ENCODE measurements at places on chromosomes 5 and 9.

DNA sequence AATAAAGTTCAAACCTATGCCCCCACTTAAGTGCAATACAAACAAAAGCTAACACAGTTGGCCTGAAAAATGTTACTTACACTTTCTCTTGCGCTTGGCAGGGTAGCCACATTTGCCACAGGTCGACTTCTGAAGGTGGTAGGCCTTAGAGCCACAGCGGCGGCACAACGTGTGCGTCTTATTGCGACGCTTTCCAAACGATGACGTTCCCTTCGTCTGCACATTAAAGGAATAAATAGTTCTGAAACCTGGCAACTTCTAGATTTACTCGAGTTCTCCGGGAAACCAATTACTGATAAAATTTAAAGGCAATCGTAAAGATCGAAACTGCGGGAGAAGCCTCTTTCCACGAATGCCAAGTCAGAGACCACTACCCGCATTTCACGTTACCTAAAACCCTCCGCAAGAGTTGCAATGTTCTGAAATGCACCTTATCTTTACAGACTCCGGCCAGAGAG, 602 bp downstream of the RPL37 start:
- no peak for DNase-seq

DNA sequence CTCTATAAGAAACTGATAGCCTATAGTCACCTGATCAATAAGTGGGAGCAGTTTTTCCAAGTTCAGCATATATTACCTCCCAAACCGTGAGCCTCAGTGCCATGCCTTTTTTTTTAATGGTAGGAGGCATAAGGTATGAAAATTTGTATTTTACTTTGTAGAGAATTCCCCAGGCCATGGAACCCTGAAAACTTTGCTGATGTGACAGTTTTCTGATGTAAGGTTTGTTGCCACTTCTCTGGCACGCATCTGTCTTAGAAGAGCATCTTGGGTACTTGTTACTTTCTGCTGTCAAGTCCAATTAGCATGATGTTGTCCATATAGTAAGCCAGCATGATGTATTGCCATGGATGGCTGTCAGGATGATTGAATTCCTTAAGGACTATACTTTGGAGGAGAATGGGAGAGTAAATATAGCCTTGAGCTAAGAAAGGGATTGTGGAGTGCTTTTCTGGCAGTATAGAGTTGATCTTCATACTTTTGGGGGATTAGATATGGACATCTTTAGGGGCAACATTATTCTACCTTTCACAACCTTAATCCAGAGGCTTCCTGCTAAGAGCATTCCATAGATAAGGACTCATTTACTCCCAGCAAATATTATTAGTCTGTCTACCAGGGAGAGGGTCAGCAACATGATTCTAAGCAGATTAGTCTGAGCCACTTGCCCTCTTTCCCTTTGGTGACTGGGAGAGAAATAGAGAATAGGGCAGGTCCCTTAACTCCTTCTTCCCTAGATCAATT, 389.6 kb downstream of the YTHDC2 start:
- DNase-seq = no peak

GRCh38 chr5:108079753-108080152, 302.1 kb downstream of the FBXL17 start:
- DNase-seq = no peak

DNA sequence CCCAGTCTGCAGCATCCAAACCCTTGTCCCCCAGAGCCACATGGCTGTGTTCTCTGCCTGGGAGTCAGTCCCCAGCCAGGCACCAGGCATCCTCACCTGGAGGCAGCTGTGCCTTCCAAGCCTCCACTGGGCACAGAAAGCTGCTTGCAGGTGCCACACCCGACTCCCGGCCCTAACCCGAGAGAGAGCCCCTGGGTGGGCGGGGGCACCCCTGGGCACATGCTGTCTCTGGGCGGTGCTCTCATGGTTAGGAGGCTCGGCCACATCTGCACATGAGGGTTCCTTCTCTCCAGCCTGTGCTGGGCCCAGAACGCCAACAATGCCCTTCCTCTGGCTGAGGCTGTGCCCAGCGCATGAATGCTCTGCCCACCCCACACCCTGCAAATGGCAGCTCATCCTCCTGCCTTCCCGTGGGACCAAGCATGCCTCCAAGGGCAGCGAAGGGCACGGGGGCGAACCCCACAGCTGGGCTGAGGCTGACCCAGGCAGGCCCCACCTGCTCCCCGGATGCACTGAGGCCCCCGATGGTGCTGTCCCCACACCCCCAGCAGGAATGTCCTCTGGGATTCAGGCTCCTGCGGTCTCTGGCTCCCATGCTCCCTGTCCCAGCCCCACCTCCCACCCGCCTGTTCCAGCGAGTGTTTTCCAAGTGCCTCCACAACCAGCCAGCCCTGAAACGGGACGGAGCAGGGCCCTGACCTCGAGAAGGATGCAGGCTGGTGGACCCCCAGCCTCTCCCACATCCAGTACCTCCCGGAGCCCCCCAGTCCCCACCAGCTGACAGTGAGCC, 22.5 kb upstream of the CAMSAP1 start:
- DNase-seq = no peak

DNA sequence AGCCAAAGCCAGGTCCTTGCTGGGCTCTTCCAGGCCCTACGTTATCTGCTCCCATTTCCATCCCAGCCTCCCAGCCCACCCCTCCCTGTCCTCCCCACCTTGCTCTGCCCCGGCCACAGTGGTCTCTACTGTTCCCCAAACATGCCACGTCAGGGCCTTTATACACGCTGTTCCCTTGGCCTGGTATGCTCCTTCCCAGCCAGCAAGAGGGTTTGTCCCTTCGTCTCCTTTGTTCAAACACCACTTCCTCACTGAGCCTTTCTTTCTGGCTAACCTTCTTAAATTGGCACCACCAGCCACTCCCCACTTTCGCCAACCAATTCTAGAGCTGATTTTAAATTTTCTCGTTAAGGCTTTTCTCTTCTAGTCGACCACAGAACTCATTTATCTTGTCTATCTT, 9.8 kb downstream of the SH2D3C start:
- no peak for DNase-seq

- DNase-seq = no peak
Observed at GRCh38 chr9:30197954-30198353, 2186.5 kb upstream of the ACO1 start.

DNA sequence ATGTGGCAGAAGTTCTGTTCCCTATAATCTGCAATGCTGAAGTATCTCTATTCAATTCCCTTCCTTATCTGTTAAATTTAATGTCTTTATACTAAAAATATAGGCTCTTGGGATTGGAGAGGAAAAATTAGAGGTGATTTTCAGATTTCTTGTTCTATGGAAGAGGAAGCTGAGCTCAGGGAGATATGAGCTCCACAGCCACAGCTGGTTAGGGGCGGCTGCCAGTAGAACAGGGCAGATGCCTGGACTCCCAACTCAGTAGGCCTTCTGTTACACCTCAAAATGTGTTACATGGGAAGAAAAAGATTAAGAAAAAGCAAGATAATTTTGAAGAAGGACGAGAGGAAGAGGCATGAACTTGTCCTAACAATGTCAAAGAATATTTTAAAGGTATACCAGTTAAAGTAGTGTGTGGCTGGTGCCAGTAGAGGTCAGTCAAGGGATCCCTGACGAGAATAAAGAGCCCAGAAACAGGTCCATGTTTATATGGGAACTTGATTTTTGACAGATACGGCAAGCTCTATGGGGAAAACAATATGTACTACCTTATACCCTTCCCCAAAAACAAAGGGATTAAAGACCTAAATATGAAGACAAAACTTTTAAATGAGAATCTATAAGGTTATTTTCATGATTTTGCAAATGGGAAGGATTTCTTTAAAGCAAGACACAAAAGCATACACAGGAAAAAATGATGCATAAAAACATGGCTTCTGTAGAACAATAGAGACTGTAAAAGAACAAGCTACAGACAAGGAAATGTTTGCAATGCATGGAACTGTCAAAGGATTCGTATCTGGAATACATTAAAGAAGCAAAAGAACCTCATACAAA, 28.7 kb downstream of the DNAJC21 start:
- DNase-seq = peak; percentile 41

DNA sequence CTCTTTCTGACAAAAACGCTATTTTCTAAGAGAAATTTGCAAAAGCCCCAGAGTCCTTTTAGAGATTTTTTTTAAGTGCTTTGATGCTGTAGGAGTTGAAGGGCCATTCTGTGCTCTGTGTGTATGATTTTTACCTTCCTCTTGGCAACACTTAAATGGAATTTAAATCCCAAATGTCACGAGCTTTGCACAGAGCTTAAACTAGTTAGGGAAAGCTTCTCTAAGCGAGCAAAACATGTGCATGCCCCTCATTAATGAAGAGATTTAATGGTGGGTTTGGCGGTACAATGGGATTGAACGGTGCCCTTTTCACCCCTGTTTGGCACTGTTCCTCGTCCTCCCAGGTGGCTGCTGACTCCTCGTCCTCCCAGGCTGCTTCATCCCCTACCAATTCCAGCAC, 220.7 kb downstream of the DRD1 start:
- no peak for DNase-seq

DNA sequence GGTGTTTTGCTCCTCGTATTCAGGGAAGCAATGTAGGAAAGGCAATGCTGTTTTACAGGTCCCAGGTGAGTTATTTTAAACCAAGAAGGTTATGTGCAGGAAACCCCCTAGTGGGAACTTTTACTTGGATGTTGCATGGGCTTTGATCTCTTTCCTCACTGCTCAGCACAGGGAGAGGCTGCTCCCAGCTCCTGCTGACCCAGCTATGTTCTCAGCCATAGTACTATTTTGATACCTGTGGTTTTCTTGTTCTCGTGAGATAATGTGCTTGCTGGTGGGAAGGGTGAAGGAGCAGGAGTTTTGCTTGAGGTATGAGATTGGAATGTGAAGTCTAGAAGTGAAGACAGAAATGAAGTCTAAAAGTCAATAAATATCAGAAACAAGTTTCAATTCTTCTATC, 265.6 kb upstream of the FBXL7 start:
- DNase-seq = no peak

- peak; percentile 69 for DNase-seq
Observed at GRCh38 chr9:35826071-35826701, 2.3 kb downstream of the FAM221B start.

DNA sequence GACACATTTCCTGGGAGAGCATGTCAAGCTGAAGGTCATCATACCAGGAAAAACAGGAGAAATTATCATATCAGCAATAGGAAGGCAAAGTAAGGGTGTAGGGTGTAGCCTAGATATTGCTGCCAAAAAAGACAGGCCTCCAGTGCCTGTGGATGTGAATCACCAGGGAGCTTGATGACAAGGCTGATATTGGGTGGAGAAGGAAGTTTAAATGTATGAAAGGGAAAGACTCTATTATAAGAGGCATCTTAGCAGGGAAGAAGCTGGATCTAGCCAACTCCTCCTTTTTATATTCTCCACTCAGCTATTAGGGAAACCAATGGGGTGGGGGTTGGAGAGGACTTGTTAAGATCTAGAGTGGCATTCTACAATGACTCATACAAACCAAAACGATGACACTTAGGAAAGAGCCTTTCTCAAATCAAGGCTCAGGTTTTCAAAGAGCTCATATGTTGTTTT, 13.4 kb upstream of the TXNDC8 start:
- DNase-seq = no peak

GRCh38 chr9:20551835-20552234, 70.5 kb downstream of the MLLT3 start:
- peak; percentile 26 for DNase-seq

- no peak for DNase-seq
Observed at GRCh38 chr9:131078427-131079366, 17.6 kb upstream of the AIF1L start.

- DNase-seq = no peak
Observed at GRCh38 chr9:470552-471194, 256.0 kb downstream of the DOCK8 start.

DNA sequence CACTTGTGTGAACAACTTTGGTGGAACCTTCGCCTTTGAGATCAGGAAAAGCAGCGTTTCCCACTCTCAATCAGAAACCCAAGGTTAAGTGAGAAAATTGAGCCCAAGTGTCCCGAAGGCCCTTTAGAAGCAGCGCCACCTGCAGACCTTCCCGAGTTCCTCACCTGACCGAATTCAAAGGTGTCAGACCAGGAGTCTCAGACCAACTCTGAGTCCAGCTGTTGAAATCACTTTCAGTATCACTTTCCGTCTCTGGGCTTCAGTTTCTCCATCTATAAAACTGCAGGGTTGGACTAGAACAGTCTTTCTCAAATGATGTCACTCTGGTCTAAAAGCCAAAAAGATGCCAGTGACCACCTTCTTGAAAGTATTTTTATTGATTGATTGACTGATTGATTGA, 31.7 kb upstream of the GRHPR start:
- peak; percentile 73 for DNase-seq

DNA sequence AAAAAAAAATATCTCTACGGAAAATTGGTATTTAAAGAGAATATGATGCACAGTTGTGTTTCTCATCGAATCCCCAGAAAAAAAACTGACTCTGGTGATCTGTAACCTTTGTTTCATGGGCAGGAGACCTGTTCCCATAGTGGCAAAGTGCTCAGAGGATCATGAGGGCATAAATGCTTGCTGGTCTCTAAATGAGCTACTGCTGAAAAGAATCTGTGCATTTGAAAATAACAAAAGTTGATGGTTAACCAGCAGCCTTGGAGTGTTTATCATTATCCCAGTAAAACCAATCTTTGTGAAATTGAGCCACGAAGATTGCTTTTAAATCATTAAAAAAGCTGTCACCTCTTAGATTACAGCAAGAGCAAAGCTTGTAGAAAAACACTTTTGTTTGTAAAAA, 775.4 kb downstream of the MTRR start:
- DNase-seq = no peak

- DNase-seq = no peak
Observed at GRCh38 chr5:175654339-175654738, 3.5 kb upstream of the HRH2 start.

DNA sequence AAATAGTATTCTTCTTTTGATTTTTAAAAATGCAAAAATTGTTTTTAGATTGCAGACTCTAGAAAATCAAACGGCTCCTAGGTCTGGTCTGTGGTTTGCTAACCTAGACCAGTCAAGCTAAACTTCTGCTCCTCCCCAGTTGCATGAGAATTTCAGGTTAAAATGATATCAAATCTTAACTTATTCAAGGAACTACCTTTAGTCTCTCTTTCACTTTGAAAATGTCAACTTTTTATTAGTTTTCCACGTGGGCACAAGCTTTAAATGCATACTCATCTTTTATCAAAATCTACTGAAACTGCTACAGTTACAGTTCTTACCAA, 8.8 kb downstream of the CAMK4 start:
- DNase-seq = no peak

- DNase-seq = no peak
Observed at GRCh38 chr9:120396931-120397330, 183.0 kb downstream of the CDK5RAP2 start.
